Gastroesophageal sphincter (tissue), 4 donors: ENCODE measurements at places on chromosomes 16 and 17.

- no peak for ATAC-seq
Measured at GRCh38 chr16:56792967-56793366, 63.0 kb downstream of the NUP93 start.

GRCh38 chr17:44708401-44709263 is at the start of gene DBF4B:
Gene DBF4B, plus strand, starts transcription at chr17:44708665. Its CDS starts 156 bp downstream, at chr17:44708821.
- peak; percentile 84 for ATAC-seq

- ATAC-seq: no peak
Measured at GRCh38 chr16:56520251-56520577, 390 bp upstream of the BBS2 start.

GRCh38 chr17:79800325-79801155 is 3.7 kb upstream of the CBX8 start:
- ATAC-seq: no peak

- ATAC-seq: no peak
Measured at GRCh38 chr17:47797797-47798196, 23.8 kb downstream of the OSBPL7 start.

GRCh38 chr17:17877529-17878358 is 41.0 kb upstream of the SREBF1 start:
- peak; percentile 91 for ATAC-seq

- ATAC-seq: no peak
Measured at GRCh38 chr16:78823027-78823426, 723.6 kb downstream of the WWOX start.

DNA sequence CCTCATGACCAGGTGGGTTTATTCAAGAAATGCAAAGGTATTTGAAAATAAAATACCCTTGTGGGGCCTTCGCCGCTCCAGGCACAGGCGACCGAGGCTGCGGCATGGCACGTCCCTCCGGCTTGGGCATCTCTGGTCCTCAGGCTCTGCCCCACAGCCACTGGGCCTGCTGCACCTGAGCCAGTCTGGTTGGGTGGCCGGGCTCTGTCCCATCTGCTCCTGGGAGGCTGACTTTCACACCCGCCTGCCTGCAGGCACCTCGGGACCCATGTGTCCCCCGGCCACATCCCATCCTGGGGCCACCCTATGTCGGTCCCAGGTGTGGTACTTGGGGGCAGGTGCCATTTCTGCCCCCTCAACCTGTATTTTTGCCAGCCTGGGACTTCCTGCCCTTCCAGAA is 20.9 kb downstream of the OSBPL7 start:
- ATAC-seq: no peak

GRCh38 chr17:57569853-57570252 is 175.2 kb downstream of the CCDC182 start:
- ATAC-seq: no peak

DNA sequence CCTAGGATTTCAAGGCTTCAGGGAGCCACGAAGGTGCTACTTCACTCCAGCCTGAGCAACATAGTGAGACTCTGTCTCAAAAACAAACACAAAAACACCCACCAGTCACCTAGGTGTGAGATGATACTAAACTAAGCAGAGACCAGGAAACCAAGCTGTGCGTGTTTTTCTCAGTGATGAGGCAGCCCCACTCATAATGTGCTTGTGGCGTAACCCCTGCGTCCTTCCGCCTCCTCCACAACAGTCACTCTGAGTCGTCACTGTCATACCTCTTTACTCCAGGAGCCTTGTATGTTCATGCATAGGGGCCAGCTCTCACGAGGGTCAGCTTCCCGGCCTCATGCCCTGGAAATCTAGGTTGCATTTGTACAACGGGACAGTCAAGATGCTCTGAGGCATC is 31.1 kb upstream of the SLC47A1 start:
- no peak for ATAC-seq
